ENCODE measurements at places on chromosomes 6 and 20.

DNA sequence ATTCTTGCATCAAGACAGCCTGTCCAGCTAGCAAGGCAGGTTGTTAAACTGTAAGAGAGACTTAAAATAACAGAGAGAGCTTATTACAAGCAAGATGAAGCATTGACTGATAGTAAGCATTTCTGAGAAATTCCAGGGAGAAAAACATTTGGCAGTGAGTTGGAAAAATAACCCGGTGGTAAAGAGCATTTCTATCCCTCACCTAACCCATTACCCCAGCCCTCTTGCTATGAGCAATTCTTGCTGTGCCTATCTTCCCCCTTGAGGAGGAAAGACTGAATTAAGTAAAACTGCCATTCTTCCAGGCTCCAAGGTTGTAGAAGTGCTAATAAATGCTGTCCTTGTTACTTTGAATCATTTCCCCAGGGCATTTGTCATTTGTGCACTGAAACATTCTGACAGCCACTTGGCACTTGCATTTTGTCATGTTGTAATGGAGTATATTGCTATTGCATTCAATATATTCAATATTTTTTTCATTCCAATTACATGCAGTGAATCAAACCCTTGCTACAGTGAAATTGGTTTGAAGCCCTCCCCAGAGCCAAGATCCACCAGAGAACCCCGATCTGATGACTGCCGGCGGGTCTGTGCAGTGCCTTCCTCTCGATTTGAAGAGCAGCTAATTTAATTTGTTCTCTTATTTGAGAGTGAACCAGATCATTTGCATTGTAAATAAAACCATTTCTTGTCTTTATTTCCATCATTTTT is 291.1 kb downstream of the HIVEP2 start:
- DNase-seq: no peak

DNA sequence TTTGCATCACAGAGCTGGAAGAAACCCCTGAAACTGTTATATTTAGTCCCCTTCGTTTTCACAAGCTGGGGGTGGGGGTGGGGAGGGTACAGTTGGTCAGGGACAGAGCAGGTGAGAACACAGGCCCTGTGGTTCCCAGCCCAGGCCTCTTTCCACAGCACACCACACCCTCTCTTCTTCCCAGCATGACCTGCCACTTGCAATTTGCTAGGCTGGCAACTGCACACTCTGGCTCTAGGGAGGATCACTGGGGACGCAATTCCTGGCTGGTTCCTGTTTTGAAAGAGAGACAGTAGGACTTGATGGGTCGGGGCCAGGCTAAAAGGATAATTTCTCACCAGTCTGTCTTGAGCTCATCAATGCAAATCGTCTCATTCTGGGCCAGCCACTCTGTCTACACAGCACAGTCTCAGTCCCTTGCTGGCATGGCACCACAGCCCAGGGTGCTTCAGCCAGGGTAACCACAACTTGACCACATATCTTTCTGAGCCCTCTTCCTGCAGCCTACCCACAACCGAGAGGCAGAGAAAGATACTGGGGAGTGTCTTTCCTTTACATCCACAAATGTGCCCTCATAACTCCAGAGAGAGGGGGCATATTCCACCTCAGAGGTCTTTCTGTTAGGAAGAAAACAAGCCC is 41.7 kb upstream of the EMILIN3 start:
- no peak for DNase-seq

GRCh38 chr20:53842301-53843099 is 227.9 kb downstream of the BCAS1 start:
- no peak for DNase-seq

DNA sequence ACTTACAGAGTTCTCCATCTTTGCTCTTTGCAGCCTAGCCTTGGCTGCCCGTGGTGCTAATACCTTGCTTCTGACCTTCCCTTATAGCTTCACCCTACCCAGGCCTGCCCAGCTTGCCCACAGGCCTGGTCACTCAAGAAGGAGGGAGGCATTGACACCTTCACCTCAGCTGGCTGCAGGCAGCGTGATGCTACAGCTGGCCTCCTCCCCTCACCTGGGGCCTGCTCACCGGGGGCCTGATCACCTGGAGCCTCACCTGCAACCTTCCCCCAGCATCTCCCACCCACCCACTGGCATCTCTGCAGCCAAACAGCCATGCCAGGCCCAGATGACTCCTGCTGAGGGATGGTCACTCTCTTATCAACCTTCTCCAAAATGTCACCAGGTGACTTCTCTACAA is 40.4 kb downstream of the CPNE5 start:
- DNase-seq: no peak

- no peak for DNase-seq
These were observed 53.1 kb downstream of the PREX1 start for GRCh38 chr20:48774696-48775095.

- no peak for DNase-seq
These were observed 64.5 kb upstream of the HIVEP1 start for GRCh38 chr6:11947575-11947974.

DNA sequence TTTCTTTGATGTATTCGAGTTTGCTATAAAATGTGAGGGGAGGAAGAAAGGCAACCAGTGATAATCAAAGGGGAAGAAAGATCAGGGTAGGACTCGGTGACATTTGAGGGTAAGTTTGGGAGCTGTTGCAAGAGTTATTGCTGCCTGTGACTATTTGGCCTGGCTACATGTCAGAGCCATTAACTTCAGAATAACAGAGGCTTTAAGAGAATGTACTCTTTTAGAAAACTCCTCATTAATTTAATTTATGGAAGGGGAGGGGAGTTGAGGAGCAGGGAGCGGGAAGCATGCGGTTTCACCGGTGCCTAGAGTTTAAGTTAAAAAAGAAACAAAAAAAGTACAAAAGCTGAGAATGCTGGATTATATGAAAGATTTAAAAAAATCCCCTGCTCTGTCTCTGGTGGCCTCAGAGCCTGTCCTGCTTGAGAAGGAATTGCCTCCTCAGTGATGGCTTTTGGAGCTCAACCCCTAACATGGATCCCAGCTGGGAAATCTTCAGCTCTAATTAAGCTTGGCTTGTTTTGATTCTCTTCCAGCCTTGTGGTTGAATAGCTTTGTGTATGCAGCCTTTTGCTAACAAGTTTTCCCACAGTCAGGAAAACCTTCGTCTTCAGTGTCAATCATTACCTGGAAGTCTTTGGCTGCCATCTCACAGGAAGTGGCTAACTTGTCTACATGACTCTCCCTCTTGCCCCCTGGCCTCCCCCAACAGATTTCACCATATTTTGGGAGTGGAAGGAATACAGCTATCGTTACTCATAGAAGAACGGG is 238.2 kb downstream of the SOX4 start:
- DNase-seq: no peak

GRCh38 chr6:27441001-27441400 is 31.9 kb downstream of the ZNF184 start:
- no peak for DNase-seq

- DNase-seq: no peak
These were observed 159.5 kb downstream of the SOD2 start for GRCh38 chr6:159533568-159533967.

DNA sequence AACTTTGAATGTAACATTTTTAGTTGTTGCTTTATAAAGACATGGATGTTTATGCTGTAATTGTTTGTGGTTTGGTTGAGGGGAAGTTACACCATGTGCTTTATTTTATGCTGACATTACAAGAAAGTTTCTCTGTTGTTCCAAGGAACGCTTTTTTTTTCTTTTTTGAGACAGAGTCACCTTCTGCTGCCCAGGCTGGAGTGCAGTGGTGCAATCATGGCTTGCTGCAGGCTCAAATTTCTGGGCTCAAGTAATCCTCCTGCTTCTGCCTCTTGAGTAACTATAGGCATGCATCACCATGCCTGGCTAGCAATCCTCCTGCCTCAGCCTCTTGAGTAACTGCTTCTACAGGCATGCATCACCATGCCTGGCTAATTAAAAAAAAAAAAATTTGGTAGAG is 21.0 kb upstream of the IFNGR1 start:
- DNase-seq: no peak

DNA sequence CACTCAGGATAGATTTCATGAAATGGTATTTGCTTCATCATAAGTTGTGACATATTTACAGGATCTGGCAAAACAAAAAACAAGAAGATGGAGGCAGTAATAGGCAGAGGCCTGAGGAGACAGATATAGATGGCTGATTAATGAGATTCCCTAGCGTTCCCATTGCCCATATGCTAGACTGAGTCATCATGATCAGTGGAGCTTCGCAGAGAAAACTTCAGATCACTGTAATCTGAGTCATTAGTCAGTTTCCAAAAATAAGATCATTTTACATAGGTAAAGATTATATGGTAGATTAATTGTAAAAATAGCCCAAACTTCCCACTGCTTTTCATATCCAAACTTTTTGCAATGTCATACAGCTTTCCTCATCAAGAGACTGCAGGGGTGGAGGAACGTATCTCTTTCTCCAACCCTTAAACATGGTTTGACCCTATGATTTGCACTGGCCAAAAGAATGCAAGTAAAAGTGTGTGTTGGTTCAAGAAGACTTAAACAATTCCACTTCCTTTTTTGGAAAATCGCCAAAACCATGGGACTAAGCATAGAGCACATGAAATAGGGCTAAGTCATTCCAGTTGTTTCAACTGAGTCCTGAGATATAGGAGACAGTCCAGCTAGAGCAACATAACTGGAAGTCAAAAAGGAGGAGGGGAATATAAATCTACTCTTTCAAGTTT is 626.0 kb downstream of the RNF144B start:
- no peak for DNase-seq

GRCh38 chr20:45583502-45583901 is 4.4 kb upstream of the WFDC8 start:
- no peak for DNase-seq

- DNase-seq: no peak
These were observed 144.9 kb downstream of the TFAP2A start for GRCh38 chr6:10269814-10270472.

- DNase-seq: no peak
These were observed 433.2 kb downstream of the GRIK2 start for GRCh38 chr6:101826678-101827077.

GRCh38 chr6:113004054-113004453 is 656.9 kb downstream of the RFPL4B start:
- no peak for DNase-seq

DNA sequence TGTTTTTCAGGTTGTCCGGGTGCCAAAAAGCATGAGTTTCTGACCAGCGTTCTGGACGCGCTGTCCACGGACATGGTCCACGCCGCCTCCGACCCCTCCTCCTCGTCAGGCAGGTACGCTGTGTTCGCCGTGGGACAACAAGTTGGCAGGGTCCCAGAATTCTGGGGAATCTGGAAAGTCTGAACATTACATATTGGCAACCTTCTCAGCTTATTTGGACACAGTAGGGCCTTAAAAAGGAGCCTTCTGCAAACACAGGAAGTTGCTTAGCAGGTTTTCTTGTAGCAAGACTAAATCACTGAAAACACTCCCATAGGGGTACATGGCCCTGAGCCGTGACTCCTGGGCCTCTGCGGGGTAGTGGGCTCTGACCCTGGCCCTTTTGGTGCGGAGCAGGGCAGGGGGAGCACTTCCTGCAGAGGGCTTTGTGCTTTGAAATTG is 209.7 kb downstream of the SMOC2 start:
- no peak for DNase-seq

DNA sequence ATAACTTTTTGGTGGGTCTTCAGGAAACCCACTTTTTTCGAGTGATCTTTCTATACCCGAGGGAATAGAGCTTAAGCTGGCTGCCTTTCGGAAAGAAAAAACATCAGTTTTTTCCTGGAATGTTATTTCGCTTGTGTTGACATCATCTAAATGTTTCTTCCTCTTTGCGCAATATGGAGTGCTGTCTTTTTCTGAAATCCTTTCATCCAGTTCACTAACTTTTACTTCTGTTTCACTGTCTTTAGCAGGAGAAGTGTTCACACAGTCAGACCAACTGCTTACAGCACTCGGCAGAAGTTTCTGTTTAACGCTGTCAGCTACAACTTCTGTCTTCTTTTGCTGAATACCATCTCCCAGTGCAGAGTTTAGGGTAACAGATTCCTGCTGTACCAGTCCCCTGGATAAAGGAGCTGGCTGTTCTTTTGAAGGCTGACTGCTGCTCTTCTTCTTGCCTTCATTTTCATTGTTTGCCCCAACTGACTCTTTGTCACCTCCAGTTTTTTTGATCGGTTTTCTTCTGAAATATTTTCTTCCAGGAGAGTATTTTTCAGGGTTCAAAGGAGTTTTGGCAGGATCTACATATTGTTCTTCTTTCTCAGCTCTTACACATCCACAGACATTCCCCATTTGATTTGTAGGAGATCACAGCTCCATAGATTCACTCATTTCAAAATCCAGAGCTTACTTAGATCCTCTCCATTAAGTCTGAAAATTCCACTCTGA is 50.0 kb upstream of the DST start:
- no peak for DNase-seq

GRCh38 chr20:7843613-7844012 is 96.6 kb downstream of the HAO1 start:
- DNase-seq: no peak

GRCh38 chr20:19141998-19142397 is 70.4 kb upstream of the SLC24A3 start:
- no peak for DNase-seq

DNA sequence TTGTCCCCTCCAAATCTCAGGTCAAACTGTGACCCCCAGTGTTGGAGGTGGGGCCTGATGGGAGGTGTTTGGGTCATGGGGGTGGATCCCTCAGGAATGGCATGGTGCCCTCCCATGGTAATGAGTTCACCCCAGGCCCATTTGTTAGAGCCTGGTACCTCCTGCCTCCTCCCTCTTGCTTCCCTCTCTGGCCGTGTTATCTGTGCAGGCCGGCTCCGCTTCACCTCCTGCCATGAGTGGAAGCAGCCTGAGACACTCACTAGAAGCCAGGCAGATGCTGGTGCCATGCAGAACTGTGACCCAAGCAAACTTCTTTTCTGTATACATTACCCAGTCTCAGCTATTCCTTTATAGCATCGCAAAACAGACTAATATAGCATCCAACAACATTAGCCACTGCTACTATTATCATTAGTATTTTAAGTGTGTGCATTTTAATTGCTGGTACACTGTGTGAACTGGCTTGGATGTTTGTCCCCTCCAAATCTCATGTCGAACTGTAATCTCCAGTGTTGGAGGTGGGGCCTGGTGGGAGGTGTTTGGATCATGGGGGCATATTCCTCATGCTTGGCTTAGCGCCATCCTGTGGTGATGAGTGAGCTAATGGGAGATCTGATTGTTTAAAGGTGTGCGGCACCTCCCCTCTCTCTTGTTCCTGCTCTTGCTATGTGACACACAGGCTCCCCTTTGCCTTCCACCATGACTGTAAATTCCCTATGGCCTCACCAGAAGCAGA is 12.2 kb upstream of the OSER1 start:
- no peak for DNase-seq

DNA sequence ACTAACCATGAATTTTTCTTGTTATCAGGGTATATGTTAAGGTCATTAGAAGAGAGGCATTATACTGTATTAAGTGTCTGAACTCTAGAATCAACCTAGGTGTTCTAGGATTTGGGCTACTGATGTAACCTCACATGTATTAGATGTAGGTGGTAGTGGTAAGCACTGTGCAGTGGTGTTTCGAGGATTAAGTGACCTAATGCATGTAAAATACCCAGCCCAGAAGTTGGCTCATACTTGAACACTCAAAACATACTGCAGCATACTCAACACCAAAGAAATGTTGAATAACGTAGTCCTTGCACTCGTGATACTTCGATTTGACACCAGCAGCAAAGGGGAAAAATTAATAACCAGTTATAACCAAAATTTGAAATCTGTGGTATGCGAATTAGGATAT is 48.7 kb downstream of the QKI start:
- no peak for DNase-seq

Data from stimulated activated CD8-positive, alpha-beta memory T cell treated with anti-CD3 and anti-CD28 coated beads, Interleukin-12 subunit alpha, Interleukin-12 subunit beta, amount 100 ng/mL, for 4 hours (primary cell).